Liver (tissue), 10 donors: ENCODE measurements at places on chromosomes 6 and 20. TPM values are rescaled to one million over a fixed set of nuclear protein-coding genes. Genes with fewer than 3 reads are reported as not detected.

GRCh38 chr6:1124885-1125284, 187.0 kb upstream of the FOXQ1 start:
- H3K4me3 ChIP-seq = no peak overlapping the region
- H3K27ac ChIP-seq = no peak overlapping the region
- no peaks in the 10 kb centered on the region for H3K4me1 ChIP-seq
- H3K27me3 ChIP-seq = no peaks in the 10 kb centered on the region

DNA sequence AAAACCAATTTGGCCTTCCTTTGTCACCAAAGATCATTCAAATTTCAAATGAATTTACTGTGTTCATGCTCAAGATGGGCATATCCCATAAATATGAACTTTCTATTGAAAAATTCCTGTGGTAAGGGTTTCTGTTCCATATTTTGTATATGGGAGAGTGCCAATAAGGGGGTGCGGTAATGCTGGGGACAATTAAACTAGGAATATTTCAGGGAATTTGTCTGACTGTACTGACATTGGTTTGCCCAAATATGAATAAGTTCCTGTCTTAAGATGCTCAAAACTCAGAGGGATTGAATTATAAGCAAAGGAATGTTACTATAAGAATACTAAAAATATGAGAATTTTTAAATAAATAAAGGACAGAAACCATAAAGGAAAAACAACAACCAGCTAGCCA, 553.0 kb upstream of the MARCKS start:
- no peak overlapping the region for H3K4me3 ChIP-seq
- no peak for DNase-seq
- no peak overlapping the region for H3K27ac ChIP-seq
- H3K36me3 ChIP-seq = no peaks in the 10 kb centered on the region

DNA sequence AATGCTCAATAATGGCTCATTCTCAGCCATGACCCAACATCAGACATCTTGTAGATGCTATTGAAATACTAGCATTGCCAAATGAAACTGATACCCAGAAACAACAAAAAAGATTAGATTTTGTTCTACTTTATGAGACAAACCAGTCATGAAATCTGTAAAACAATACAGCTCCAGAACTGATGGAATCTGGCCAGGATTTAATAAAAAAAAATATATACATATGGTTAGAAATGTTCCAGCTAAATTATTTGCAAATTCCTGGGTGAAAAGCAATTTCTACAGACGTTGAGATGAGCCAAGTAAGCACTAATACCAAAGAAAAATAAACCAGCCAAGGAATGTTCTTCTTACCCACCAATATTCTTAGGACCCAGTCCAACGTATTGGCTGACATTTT, 201.3 kb downstream of the EPHA7 start:
- no peak for DNase-seq
- H3K4me1 ChIP-seq = no peaks in the 10 kb centered on the region
- no peaks in the 10 kb centered on the region for H3K36me3 ChIP-seq
- H3K27me3 ChIP-seq = no peaks in the 10 kb centered on the region
- no peak overlapping the region for H3K27ac ChIP-seq

DNA sequence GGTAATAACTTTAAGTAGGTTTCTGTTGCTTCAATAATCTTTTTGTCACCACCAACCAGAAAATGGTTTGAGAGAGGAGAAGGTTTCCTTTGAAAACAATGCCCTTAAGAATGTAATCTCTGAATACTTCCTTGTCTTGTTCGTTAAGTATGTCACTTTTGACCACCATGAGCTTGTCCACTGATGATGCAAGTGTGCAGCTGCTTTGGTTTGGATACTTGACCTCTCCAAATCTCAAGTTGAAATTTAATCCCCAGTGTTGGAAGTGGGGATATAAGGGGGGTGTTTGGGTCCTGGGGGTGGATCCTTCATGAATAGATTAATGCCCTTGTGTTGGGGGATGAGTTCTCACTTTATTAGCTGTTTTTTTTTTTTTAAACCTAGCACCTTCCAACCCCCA, 985.4 kb downstream of the EPHA7 start:
- H3K36me3 ChIP-seq = no peaks in the 10 kb centered on the region
- H3K27ac ChIP-seq = no peak overlapping the region
- H3K4me1 ChIP-seq = no peaks in the 10 kb centered on the region
- no peak overlapping the region for H3K4me3 ChIP-seq
- no peaks in the 10 kb centered on the region for H3K27me3 ChIP-seq

DNA sequence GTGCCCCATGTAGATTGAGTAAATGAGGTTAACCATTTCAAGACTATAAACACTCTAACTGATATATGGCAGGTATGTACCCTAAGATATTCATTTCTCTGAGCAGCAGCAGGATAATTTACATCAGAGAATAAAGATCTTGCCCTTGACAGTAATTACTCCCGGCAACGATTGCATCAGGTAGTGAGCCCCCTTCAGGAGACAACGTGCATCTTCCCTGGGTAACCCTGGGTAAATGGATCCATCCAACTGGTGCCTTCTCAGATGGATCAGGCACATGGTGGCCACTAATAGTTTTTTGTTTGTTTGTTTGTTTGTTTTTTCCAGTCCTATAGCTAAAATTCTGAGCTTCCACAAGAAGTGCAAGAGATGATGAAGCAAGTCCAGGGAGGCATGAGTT, 469.4 kb upstream of the SLC35B3 start:
- no peak overlapping the region for H3K4me3 ChIP-seq
- no peaks in the 10 kb centered on the region for H3K36me3 ChIP-seq
- H3K27me3 ChIP-seq = no peaks in the 10 kb centered on the region
- no peak for DNase-seq

DNA sequence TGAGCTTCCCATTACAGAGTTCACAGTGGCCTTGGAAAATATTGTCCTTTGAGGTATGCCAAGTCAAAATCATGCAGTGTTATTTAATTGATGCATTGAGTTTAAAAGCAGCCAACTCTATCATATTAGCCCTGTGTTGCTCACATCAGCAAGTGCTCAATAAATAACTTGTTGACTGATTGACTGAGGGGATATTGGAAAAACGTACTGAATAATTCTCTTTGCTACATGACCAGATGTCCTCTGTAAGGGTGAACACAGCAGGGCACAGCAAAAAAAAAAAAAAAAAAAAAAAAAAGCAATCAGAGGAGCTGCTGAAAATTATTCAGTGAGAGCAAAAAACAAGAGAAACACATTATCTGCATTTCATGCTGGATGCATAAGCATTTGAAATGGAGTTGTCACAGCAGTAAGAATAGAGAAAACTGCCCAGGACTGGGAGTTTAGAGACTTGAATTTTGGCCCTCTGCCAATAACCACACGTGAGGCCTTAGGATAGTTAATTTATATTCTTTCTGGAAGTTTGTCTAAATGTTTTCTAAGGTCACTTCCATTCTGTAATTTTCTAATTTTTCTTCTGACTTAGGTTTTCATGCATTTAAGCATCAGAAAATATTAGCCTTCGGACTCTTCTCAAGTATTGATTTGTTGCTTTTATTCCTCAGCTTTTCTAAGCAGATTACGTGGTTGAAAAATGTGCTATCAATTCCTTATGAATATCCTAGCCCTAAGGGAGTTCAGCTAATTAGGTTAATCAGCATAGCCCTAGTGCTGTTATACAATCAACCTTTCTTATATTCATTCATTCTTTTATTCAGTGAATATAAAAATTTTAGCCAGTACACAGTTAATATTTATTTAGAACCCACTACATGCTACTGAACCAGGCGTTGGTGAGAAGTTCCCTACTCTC, 246.8 kb upstream of the STXBP5 start:
- H3K27ac ChIP-seq = no peak overlapping the region
- H3K4me1 ChIP-seq = no peaks in the 10 kb centered on the region
- DNase-seq = no peak

- H3K27ac ChIP-seq = no peak overlapping the region
- no peaks in the 10 kb centered on the region for H3K27me3 ChIP-seq
- no peak for DNase-seq
These were observed 99.7 kb downstream of the EYA2 start for GRCh38 chr20:46994341-46994740.

GRCh38 chr6:143062551-143062950, 1.9 kb downstream of the AIG1 start:
- H3K4me1 ChIP-seq = peaks cover 4% of the 10 kb centered on the region
- H3K27ac ChIP-seq = peak overlapping the region; percentile 100
- H3K27me3 ChIP-seq = no peaks in the 10 kb centered on the region
- no peak overlapping the region for H3K4me3 ChIP-seq
- no peak for DNase-seq

GRCh38 chr20:59223182-59223601, 59.6 kb downstream of the ZNF831 start:
- no peak overlapping the region for H3K4me3 ChIP-seq
- no peak overlapping the region for H3K27ac ChIP-seq
- no peaks in the 10 kb centered on the region for H3K4me1 ChIP-seq
- DNase-seq = no peak
- peaks cover 1% of the 10 kb centered on the region for H3K36me3 ChIP-seq
- peaks cover 5% of the 10 kb centered on the region for H3K27me3 ChIP-seq

MYO6 gene
- 16.0 TPM for total RNA-seq

OOEP gene
- not detected for total RNA-seq

PARD6B gene
- total RNA-seq = 8.8 TPM

HLA-DMA gene
- 7.8 TPM for total RNA-seq

KIAA0408 gene
- not detected for total RNA-seq

PAK5 gene
- total RNA-seq = not detected

STMND1 gene
- not detected for total RNA-seq
